ENCODE measurements at places on chromosomes 6 and 20.

DNA sequence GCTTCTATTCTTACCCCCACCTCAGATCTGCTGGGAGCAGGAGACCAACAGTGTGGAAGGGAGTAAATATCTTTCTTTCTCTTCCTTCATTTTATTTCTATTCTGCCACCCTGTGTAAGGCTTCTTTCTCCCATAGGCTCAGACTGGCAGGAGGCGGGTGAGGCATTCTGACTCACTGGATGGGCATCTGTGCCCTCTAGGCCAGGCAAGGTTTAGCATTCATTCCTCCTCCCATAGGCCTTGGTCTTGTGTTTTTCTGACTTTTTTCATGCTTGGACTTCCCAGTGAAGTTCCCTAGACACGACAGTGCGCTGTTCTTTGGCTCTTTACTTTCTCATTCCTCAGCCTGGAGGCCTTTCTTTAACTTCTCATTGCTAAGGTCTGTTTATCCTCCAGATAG is 235.2 kb downstream of the SYNE1 start:
- no peak for DNase-seq

GRCh38 chr6:157982102-157982562 is 469 bp downstream of the SYNJ2 start:
- DNase-seq, result peak; percentile 33

- no peak for DNase-seq
These were observed 94.6 kb downstream of the EPB41L2 start for GRCh38 chr6:130968476-130968875.

DNA sequence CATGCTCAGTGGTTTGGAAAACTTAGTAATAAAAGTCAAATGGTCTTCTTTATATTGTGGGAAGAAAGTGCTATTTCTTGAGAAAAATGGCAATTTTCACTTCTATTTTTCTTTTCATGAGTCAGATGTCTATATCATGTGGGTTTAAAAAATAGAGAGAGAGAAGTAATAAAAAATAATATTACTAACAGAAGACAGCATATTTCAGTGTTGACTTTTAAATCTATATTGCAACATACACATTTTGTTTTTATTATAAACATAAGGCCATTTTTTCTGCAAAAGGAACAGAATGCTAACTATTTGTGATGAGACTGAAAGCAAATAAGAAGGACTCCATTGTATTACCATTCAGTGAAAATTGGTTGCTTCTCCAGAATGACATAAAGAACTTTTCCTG is 135.1 kb upstream of the CNR1 start:
- DNase-seq, result no peak

DNA sequence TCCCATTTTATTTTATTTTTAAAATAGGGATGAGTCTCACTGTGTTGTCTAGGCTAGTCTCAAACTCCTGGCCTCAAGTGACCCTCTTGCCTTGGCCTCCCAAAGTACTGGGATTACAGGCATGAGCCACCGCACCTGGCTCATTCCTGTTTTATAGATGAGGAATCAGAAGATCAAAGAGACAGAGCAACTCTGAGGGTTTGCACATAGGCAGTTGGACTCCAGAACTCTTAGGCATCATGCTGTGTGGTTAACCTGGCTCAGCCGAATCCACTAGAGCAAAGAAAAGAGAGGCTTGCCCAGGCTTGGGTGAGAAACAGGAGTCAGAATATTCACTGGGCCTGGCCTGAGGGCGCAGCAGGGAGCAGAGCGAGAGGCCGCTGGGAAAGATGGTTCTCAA is 9.4 kb downstream of the MYH7B start:
- no peak for DNase-seq

GRCh38 chr20:16488616-16489015 is 84.6 kb downstream of the KIF16B start:
- no peak for DNase-seq

DNA sequence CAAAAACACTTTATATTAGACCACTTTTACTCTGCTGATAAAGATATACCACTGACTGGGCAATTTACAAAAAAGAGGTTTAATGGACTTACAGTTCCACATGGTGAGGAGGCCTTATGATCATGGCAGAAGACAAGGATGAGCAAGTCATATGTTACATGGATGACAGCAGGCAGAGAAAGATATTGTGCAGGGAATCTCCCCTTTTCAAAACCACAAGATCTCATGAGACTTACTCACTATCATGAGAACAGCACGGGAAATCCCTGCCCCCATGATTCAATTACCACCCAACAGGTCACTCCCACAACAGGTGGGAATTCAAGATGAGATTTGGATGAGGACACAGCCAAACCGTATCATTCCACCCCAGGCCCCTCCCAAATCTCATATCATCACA is 1383.8 kb upstream of the MAP3K7 start:
- DNase-seq, result no peak

DNA sequence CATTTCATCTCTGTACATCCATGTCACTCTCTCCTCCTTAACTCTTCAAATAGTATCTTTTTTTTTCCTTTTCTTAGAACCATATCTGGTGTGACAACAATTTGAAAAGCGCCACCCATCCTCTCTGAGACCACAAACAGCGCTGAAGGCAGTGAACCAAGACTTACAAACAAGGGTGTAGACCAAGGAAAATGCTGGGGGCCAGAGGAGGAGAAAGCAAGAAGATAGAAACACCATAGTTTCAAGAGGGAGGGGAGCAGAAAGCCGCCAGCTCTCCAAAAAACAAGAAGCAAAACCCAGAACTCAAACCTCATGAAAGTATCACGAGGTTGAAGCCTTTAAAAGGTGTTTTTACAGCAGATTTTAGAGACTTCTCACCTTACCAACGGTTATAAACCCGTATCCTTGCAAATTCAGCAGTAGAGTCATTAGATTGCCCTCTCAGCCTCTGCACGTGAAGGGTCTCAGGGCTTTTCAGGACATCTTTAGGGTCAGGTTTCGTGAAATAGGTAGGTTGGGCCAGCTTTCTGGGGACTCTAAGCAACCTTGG is 13.3 kb upstream of the RIPOR2 start:
- no peak for DNase-seq

DNA sequence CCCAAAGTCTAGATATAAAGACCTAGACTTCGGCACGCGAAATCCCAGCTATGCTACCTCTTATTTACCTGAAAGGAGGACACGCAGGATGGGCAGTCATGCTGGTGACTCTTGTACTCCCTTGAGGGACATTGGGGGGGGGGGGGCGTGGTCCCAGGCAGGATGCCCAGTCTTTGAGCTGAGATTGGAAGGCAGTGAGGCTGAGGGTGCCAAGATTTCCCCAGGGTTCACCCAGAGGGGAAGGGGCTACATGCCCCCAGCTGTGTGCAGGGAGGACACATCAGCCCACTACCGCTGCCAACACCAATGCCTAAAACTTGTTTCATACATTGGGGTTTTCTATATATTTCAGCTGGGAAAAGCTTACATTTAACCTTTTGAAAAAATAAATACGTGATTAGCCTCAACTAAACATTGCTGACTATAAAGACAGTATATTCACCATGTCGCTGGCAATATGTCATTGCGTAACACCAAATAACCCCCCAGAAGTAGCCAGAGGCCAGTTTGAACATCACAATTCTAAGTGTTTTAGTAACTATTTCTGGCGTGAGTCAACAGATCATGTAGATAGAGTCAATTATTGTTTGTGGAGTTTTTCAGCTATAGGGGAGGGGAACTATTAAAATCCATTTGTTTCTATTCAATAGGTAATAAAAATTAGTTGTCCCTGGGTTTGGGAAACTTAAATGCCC is 21.6 kb downstream of the MGME1 start:
- DNase-seq, result no peak

- DNase-seq, result no peak
These were observed 123.9 kb downstream of the INSM1 start for GRCh38 chr20:20491784-20492264.

DNA sequence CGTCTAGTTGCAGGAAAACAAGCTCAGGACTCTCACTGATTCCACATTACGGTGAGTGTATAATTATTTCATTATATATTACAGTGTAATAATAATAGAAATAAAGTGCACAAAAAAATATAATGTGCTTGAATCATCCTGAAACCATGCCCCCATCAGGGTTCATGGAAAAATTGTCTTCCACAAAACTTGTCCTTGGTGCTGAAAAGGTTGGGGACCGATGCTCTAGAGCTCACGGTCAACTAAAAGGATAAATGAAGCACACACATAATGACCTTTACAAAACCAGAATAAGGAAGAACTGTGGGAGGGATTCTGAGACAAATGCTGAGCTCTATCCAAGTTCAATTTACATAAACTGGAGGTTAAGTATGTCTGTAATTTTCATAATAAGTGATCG is 194.3 kb downstream of the COL19A1 start:
- no peak for DNase-seq

- no peak for DNase-seq
These were observed 201.2 kb upstream of the SMLR1 start for GRCh38 chr6:130625825-130626527.

DNA sequence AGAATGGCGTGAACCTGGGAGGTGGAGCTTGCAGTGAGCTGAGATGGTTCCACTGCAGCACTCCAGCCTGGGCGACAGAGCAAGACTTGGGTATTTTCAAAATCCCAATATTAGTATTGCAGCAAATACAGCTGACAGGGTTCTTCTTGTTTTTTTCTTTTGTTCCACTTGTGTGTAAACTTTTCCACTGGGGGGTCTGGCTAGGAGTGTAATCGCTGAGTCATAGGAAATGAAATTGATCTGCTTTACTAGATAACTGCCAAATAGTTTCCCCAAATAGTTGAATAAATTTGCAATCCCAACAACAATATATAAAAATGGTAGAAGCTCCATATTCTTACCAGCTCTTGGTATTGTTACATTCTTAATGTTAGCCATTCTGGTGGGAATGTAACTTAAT is 526.0 kb upstream of the SOX4 start:
- no peak for DNase-seq

DNA sequence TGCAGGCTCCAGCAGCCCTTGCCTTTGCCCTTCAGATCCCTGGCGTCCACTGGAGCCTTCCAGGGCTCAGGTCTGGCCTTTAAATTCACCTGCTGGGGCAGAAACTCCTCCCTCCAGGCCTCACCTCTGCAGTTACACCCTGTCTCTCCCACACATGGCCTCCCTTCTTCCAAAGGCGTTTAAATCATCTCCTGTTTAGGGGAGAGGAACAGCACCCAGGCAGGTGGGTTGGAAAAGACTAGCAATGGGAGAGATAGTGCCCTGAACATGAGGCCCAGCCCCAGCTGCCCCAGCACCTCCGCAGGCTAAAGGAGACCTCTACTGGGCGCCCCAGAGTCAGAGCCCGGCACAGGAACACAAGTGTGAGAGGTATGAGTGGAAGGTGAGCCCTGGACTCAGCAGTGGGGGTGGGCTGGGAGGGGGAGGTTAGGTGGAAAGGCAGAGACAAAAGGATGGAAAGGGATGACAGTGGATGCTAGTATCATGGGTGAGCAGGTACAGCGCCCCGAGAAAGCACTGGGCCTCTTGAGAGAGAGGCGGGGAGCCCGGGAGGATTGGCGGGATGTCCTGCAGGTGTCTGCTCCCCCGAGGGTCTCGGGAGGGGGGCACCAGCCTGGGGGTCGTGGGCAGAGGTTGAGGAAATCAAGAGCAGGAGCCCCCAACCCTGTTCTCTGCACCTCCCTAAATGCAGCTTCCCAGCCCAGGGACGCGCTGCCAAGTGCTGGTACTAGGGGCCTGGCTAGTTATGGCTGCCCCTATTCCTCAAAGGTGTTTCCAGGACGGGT is at the start of gene CST9:
TSS of gene CST9 (minus strand) at position 51 of the 785 bp plus-strand sequence. CDS start 53 bp downstream, outside the sequence.
- DNase-seq, result no peak

- peak; percentile 39 for DNase-seq
These were observed 53.9 kb upstream of the TAGAP start for GRCh38 chr6:159098636-159099106.

GRCh38 chr6:32449088-32449736 is 9.5 kb downstream of the HLA-DRA start:
- DNase-seq, result no peak

DNA sequence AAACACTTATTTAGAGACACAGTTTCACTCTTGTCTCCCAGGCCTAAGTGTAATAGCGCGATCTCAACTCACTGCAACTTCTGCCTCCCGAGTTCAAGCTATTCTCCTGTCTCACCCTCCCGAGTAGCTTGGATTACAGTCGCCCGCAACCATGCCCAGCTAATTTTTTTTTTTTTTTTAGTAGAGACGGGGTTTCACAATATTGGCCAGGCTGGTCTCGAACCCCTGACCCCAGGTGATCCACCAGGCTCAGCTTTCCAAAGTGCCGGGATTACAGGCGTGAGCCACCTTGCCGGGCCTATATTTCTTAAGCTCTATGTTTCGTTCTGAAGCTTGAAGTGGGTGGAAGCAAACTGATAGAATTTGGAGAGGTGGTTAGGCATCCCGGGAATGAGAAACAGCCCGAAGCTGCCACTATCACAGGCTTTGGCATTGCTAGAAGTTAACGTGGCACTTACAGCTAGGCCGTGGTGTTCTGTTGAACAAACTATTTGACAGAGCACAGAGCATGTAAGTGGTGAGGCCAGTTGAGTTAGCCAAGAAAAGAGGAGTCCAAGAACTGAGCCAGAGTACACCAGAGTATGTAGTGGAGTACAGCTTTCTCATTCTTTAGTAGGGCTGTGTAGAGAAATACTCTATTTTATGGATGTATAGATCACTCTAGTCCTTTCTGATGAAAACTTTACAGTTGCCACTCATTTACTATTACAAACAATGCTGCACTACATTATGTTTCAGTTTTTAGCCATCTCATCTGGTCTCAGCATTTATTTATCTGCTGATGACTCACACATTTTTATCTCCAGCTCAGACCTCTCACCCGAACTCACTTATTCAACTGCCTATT is 62.0 kb upstream of the HFE start:
- no peak for DNase-seq

GRCh38 chr6:14706378-14706929 is 539.4 kb upstream of the JARID2 start:
- no peak for DNase-seq

DNA sequence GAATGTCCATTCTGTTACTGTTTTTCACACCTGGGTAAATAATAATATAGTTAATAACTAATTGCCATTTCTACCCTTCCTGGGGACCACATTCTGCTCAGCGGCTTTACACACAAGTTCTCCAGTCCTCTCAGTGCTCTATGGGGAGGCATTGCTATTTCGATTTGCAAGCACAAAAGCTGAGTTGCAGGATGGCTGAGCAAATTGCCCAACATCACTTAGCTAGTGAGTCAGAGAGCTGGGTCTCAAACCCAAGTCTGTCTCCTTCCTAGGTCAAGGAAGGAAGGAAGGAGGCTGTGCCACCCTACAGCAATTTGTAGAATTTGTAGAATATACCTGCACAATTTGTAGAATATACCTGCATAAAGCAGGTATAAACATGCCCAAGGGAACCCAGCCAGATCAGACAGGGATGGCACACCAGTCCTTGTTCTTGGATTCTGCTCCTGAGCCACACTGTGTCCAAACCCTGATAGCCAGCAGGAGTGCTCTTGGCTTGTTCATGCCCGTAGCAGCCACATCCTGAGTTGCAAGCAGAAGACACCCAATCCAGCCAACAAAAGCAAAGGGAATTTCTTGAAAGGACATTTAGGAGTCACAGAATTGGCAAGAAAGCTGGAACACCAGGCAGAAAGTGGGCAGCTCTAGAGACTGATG is 56.9 kb downstream of the LY86 start:
- no peak for DNase-seq

DNA sequence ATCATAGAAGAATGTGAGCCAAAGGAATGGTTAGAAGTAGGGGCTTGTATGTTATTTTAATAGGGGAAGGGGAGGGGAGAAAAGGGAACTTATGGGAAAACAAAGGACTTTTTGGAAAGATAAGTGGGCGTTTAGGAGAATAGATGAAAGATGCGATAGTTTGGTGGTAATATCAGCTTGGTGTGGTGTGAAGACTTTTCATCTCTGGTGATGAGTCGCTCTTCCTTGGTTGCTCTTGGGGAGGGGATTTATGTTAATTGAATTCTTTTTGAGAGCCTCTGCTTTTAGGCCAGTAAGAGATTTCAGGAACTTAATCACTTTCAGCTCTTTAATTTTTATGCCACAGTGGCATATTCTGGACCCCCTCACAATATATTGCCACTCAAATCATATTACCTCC is 10.8 kb downstream of the HECA start:
- DNase-seq, result no peak

All from T-helper 17 cell (primary cell).